Stimulated activated naive B cell treated with anti-CD40 and anti-IgM and Interleukin-4, amounts not matched to agents 10 μg/mL and 1 μg/mL and 100 μg/mL, for 72 hours (primary cell): ENCODE measurements at places on chromosomes 11 and 22.

DNA sequence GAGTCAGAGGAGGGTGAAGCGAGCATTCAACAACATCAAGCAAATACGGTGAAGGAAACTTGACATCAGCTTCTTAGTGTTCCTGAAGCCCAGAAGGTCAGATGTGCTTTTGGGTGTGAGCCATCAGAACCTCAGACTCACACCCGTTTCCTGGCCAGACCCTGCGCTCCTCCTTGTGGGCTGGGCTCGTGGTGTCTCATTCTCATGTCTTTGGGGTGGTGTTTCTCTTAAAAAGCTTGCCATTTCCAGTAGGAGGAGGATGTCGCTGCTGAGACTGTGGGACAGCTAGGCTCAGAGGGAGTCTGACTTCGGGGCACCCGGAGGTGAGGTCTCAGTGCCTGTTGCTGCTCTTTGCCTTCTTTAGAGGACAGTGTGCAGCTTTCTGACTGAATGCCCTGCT is 24.2 kb downstream of the PPFIBP2 start:
- DNase-seq = no peak

GRCh38 chr11:9516113-9516512 is 55.3 kb downstream of the ZNF143 start:
- DNase-seq = no peak

GRCh38 chr22:30802202-30803166 is 107.8 kb downstream of the OSBP2 start:
- peak; percentile 60 for DNase-seq

- DNase-seq = no peak
These were observed 8.9 kb downstream of the OR4X1 start for GRCh38 chr11:48272606-48273005.

GRCh38 chr11:1782031-1782590 is 18.4 kb upstream of the CTSD start:
- no peak for DNase-seq

- DNase-seq = no peak
These were observed 7.5 kb downstream of the BCL9L start for GRCh38 chr11:118918128-118918685.

GRCh38 chr22:24695561-24696511 is 78.7 kb downstream of the PIWIL3 start:
- no peak for DNase-seq

DNA sequence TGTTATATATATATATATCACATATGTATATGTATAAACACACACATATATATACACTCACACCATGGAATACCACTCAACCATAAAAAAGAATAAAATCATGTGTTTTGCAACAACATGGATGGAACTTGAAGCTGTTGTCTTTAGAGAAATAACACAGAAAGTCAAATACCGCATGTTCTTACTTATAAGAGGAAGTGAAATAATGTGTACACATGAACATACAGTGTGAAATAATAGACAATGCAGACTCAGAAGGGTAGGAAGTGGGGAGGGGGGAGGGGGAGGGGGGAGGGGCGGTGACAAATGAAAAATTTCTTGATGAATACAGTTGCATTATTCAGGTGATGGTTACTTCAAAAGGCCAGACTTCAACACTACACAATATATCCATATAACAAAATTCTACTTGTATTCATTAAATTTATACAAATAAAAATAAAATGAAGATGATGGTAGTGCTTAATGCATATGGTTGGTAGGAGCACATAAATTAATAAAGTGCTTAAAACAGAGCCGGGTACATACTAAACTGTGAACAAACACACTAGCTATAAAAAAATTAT is 5.8 kb upstream of the OR5B2 start:
- no peak for DNase-seq

DNA sequence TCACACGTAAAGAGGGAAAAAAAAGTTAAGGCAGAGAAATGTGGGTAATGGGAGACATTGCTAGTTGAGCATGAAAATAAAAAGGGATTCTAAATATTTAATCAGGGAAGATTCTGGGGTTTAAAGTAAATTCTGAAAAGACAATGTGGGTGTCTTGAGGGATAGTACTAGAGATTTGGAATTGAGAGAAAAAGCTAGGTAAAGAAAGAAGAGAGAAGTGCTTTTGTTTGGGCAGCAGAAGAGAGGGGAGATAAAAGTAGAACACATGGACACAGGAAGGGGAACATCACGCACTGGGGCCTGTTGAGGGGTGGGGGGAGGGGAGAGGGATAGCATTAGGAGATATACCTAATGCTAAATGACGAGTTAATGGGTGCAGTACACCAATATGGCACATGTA is 3.5 kb upstream of the YPEL4 start:
- no peak for DNase-seq

GRCh38 chr11:46846510-46846830 is 390 bp upstream of the CKAP5 start:
- no peak for DNase-seq

DNA sequence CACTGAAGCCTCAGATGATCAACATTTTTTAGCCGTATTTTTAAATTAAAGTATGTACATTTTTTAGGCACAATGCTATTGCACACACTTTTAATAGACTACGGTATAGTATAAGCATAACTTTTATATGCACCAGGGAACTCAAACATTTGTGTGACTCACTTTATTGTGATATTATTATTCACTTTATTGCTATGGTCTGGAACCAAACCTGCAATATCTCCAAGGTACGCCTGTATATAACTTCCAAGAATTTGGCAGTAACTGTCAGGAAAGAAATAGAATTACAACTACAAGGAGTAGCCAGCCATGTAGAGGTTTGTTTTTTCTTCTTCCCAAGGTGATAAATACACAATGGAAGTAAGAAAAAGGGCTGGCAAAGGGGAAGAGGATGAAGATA is 62.3 kb downstream of the PRR5L start:
- no peak for DNase-seq

- no peak for DNase-seq
These were observed 489.6 kb downstream of the MN1 start for GRCh38 chr22:27311698-27312550.

DNA sequence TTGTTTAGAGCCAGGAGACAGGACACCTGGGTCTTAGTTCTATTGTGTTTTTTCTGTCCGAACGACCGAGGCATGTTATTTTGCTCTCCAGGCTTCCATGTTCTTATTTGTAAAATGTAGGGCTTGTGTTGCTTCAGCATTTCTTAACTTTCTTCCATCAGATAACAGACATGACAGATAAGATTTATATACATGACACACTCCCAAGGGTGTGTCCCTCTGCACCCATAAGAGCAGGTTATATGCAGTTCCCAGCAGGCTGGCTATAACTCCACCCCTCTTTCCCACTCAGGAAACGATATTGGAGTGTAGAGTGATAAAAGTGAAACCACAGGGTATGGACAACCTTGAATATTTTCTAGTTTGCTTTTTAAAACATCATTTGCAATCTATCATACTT is 65.8 kb downstream of the APIP start:
- DNase-seq = no peak

GRCh38 chr22:27204280-27204679 is 546.9 kb downstream of the MIAT start:
- DNase-seq = no peak

GRCh38 chr22:46009730-46010129 is 32.8 kb upstream of the WNT7B start:
- no peak for DNase-seq

DNA sequence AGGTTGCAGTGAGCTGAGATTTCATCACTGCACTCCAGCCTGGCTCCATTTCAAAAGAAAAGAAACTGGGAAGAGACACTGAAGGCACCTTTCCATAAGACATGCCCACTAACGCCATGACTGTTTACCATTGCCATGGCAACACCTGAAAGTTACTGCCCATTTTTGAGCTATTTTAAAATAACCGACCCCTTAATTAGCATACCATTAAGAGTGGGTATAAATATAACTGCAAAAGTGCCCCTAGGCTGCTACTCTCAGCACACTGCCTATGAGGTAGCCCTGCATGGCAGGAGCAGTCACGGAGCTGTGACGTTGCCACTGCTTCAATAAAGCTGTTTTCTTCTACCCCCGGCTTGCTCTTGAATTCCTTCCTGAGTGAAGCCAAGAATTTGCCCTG is 9.9 kb upstream of the RNASEH2C start:
- no peak for DNase-seq

DNA sequence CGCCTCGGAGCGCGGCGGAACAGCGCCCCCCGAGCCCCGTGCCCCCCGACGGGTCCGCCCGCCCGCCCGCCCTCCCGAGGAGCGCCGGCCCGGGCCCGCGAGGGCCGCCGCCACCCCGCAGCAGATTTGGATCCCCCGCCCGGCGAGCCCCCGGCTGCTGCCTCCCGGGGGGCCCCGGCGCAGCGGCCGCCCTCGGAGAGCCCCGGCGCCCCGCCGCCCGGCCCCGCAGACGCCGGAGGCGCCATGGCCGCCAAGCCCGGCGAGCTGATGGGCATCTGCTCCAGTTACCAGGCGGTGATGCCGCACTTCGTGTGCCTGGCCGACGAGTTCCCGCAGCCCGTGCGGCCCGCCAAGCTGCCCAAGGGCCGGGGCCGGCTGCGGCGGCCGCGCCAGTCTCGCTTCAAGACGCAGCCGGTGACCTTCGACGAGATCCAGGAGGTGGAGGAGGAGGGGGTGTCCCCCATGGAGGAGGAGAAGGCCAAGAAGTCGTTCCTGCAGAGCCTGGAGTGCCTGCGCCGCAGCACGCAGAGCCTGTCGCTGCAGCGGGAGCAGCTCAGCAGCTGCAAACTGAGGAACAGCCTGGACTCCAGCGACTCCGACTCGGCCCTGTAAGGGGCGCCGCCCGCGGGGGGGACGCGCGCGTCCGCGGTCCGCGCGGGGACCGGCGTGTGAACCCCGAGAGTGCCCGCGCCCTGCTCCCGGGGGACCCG is 380 bp downstream of the C11orf96 start:
- no peak for DNase-seq

GRCh38 chr22:48882636-48883200 is 945.0 kb downstream of the BRD1 start:
- no peak for DNase-seq

DNA sequence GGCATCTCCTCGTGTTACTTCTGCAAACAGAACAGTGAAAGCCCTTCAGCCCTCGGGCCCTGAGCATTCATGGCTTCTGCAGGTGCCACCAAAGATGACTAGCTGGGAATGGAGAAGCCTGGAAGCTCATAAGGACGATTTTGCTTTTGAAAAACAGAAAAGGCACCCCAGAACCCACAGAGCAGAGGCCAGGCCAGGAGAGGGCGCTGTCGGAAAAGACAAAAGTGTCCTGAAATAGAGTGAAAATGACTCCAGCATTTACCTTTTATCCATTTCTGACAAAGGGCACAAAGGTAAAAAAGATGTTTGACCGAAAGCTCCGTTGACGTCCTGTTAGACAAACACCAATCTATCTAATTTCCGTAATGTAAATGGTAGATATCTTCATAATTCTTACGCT is 37.6 kb downstream of the ZNF195 start:
- no peak for DNase-seq

DNA sequence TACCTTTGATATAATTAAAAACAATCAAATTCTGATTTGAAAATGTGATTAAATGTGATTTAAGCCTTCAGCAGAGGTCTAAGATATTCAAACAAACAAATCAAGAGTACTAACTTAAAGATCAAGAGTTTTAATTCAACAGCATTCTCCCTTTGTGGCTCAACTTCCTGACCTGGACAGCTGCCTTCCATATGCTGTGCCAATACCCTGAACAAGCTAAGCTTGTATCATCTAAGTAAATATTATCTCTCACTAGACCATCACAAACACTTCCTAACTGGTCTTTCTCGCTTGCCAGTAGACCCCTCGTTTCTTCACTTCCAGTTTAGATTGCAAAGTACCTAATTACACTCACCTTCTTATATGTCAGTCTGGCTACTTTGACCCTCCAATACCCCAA is 35.9 kb upstream of the P4HA3 start:
- DNase-seq = no peak

GRCh38 chr11:43212279-43212678 is 99.5 kb upstream of the API5 start:
- no peak for DNase-seq

- DNase-seq = no peak
These were observed 85.1 kb downstream of the BARX2 start for GRCh38 chr11:129460714-129461113.

- DNase-seq = no peak
These were observed 1.6 kb downstream of the JOSD1 start for GRCh38 chr22:38699143-38699542.

DNA sequence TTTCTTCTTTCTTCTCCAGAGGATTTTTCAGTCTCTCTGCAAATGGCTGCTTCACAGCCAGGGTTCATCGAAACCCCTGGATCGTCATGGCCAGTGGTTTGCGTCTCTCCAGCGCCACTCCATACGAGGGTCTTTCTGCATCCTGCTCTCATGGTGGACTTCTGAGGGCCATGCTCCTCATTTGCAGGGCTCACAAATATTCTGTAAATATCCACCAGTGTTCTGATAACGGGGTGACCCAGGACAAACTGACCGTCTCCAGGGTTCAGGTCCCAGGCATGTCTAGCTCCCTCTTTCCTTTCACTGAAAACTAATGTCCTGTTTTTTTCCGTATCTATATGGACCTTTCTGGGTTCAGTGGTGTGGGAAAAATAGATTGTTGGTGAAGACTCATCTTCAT is 15.7 kb upstream of the VPREB1 start:
- no peak for DNase-seq

DNA sequence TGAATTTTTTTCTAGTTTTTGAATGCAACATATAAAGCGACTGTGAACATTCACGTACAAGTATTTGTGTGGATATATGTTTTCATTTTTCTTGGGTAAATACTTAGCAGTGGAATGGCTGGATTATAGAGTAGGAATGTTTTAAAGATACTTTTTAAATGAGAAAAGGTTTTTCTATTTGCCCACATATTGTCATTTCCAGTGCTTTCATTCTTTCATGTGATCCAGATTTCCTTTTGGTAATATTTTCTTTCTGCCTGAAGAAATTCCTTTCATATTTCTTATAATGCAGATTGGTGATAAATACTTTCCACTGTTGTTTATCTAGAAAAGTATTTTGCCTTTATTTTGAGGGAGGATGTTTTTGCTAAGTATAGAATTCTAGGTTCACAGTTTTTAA is 7.9 kb downstream of the DDB2 start:
- DNase-seq = no peak

- DNase-seq = no peak
These were observed 5.3 kb upstream of the ABCC8 start for GRCh38 chr11:17481905-17482304.

DNA sequence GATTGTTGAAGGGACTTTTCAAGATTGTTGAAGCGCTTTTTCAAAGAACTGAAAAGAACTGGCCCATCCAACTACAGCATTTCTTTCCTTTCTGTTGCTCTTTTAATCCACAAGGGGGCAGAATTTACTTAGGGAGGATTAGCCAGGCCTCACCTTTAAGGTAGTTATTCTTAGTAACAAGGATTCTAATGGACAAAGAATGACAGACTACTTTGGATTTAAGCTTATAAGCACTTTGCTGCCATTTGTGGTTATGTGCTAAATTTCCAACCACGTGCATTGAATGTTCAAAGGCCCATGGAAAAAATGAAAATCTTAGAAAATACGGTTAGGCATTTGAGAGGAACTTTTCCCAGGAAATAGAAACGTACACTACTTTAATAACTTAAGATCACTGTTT is 49.5 kb upstream of the HSPA8 start:
- DNase-seq = no peak

- no peak for DNase-seq
These were observed 59.6 kb downstream of the FAR1 start for GRCh38 chr11:13728076-13728475.

GRCh38 chr11:70191495-70192140 is 11.5 kb upstream of the FADD start:
- DNase-seq = peak; percentile 48
